OCI-M1 (cell line): ENCODE measurements at places on chromosomes 3 and 15.
A peak's percentile ranks its signal among the peaks of the same experiment; 100 is the strongest.

- no peak for DNase-seq
Measured at GRCh38 chr15:39114690-39115378, 466.0 kb upstream of the THBS1 start.

- DNase-seq = no peak
Measured at GRCh38 chr3:125651244-125651643, 55.9 kb upstream of the OSBPL11 start.

- DNase-seq = no peak
Measured at GRCh38 chr3:49611719-49612118, 57.4 kb downstream of the BSN start.

GRCh38 chr3:185401319-185401955, 38.5 kb downstream of the MAP3K13 start:
- no peak for DNase-seq

DNA sequence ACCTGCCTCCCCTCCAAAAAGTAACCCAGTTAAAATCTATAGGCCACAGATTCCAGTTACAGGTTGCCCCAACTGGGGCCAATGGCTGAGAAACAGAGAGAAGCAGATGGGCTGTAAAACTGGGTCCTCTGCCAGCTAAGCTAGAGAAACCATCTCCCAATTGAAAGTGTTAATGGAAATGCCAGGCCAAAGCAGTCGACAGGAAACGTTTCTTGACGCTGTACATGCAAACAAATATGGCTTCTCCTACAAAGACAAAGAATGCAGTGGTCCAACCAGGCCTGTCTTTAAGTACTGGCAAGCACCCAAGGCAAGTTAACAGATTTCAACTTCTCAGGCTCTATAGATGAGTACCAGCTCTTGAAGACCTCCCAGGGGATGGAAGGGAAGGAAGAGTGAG, 71.3 kb downstream of the MAGI1 start:
- DNase-seq = no peak

- no peak for DNase-seq
Measured at GRCh38 chr15:67700023-67700422, 125.3 kb upstream of the SKOR1 start.

GRCh38 chr3:116669576-116669975, 40.0 kb upstream of the TUSC7 start:
- no peak for DNase-seq

- no peak for DNase-seq
Measured at GRCh38 chr3:18044971-18045880, 302.8 kb upstream of the TBC1D5 start.

DNA sequence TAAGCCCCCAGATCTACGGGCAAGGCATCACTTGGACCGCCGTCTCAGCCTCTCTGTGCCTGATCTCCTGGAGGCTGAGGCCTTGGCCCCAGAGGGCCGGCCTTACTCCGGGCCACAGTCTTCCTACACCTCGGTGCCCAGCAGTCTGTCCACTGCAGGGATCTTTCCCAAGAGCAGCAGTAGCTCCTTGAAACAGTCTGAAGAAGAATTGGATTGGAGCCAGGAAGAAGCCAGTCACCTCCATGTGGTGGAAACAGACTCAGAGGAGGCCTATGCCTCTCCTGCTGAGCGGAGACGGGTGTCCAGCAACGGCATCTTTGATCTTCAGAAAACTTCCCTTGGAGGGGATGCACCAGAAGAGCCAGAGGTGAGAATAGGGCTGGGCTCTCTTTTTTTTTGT, 67.0 kb downstream of the MCTP2 start:
- no peak for DNase-seq

DNA sequence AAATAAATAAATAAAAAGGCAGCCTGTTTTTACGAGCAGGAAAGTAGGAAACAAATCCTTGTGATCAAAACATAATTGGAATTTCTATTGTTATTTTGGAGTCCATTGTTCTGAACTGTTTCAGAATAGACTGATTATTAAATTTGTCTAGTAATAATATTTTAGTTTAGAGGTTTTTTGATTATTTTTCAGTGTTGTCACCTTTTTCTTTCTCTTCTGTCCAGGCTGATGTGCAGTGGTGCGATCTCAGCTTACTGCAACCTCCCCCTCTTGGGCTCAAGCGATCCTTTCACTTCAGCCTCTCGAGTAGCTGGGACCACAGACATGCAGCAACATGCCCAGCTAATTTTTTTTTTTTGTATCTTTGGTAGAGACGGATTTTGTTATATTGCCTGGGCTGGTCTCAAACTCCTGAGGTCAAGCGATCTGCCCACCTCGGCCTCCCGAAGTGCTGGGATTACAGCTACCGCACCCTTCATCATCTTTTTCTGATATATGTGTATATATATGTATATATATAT, 38.0 kb downstream of the KAT2B start:
- no peak for DNase-seq

GRCh38 chr15:69668039-69668705, 215.6 kb downstream of the RPLP1 start:
- no peak for DNase-seq

DNA sequence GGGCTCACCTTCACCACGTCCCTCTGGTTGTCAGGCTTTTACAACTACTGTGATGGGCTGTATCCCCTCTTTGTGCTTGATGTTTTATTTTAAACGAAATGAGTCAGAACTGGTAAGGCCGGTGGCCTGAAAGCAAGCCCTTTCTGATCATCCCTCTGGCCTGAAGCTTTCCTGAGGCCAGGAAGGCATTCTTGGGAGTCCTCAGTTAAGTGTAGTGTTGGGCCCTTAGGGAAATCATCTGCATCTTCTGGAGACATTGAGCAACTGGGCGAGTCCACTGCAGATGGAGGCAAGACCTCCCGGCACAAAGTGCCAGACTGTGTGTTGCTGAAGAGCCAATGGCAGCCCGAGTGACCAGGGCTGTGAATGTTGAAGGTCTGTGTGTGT, 33.0 kb upstream of the AMOTL2 start:
- no peak for DNase-seq

DNA sequence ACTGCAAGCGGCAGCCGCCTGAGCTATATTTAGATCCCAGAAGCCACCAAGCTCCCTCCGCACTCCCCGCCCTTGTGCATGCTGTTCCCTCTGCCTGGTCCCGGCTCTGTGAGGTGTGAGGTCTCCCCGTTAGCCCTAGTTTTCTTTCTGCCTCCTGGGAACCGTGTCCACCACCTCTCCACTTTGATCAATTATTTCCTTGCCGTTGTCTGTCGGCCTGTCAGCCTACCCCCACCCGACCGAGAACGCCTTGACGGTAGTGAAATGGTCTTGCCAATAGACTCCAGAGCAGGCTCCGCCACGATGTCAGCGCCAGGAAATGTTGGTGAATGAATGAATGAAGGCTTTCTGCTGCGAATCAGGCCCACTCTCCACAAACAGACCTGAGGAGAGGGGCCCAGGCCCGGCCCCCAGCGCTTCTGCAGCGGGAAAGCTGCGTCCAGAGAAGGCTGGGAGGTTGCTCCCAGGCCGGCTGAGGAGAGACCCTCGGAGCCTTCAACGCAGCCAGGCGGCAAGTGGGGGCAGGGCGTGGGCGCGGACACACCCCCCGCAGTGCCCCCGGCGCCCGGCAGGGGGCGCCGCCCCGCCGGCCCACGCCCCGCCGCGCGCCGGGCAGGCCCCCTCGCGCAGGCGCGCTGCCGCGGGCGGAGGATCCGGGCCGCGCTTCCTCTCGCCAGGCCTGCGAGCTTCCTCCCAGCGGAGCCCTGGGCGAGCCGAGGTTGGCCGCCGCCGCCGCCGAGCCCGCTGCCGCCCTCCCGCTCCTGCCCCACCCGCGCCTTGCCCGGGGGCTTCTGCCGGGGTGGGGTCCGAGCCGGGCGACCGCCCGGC, at the start of gene CSK:
Gene CSK, plus strand, starts transcription at position 650 of the 828 bp plus-strand sequence. CDS start 16,218 bp downstream, outside the sequence.
- peak; percentile 78 for DNase-seq

DNA sequence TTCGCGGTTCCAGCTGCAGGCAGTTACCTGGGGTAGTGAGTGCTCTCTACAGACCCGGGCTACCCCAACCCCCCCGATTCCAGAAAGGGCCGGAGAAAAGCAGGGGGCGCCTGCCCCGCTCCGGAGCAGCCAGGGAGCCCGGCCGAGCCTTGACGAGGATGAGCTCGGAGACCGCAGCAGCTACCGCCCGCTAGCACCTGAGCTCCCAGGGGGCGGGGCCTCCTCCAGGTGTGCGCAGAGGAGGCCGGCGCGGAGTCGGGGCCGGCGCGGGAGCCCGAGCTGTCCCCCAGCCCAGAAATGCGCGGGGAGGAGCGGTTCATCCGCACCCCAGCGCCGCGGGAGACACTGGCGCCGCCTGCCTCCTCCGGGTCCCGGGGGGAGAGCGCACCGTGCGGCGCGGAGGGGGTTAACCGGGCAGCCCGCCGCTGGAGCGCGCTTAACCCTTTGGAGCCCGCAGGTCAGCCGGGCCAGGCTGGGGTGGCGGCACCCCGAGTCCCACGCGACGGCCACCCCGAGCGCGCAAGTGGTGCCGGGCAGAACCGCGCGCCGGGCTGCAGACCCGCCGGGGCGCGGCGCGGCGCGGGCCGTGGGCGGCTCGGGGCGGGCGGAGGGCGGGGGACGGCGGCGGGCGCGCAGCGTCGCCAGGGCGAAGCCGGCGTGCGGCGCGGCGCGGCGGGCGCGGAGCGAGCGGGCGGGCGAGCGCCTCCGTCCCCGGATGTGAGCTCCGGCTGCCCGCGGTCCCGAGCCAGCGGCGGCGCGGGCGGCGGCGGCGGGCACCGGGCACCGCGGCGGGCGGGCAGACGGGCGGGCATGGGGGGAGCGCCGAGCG, at the start of gene CACNA1D:
Gene CACNA1D, plus strand, starts transcription at position 649 of the 829 bp plus-strand sequence. CDS start 556 bp downstream, outside the sequence.
- no peak for DNase-seq

DNA sequence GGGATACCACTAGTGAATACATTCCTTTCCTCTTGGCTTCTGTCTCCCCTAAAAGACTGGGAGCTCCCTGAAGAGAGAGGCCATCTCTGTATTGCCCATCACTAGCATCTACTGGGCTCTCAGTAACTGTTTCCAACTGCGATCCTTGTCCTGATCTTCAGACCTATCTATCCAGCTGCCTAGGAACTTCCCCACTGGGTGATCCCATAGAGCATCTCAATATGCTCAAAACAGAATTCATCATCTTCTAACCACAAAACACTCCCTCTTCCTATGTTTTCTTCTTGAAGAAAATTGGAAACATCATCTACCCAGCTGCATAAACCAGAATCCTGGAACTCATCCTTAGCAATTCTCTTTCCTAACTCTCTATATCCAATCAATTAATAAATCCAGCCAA, 54.6 kb downstream of the PLD1 start:
- no peak for DNase-seq

- no peak for DNase-seq
Measured at GRCh38 chr15:92411256-92411655, 17.6 kb downstream of the ST8SIA2 start.

- DNase-seq = no peak
Measured at GRCh38 chr3:99762901-99763300, 54.8 kb upstream of the CMSS1 start.

GRCh38 chr15:85727068-85727467, 67.7 kb downstream of the KLHL25 start:
- DNase-seq = no peak

DNA sequence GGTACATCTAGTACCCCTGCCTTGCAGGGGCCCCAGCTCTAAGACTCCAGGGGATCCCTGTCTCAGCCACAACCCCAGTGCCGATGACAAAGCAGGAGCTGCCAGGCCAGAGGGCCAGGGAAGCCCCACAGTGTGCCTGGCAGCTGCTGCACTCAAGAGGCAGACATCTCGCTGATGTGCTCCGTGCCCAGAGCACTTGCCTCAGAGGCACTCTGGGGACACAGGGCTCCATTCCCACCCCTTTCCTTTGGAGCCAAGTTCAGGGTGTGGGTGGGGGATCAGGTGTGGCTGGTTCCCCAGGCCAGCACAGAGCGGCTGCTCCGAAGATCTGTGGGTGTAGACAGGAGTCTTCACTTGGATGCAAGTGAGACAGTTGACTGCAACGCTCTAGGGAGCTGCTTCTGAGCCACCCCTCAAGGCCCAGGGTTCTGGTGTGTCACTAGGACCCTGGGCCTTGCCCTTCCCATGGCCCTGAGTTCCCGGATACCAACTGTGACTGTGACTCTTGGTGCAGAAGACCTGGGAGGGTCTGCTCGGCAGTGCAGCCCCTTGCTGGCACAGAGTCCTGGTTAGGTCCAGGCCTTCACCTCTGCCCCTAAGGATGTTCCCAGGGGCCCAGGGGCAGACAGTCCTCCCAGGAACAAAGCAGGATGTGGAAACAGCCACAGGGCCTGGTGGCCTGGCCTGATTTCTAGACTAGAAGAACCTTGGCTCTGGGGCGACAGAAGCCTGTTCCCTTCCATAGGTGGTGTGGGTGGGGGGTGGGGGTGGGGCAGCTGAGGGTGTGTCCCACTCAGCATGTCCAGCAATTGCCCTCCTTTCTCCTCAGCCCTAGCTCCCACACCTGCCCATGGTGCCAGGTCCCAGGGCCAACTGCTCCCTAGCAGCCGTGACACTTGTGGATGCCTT, 2.5 kb downstream of the NT5DC2 start:
- no peak for DNase-seq

DNA sequence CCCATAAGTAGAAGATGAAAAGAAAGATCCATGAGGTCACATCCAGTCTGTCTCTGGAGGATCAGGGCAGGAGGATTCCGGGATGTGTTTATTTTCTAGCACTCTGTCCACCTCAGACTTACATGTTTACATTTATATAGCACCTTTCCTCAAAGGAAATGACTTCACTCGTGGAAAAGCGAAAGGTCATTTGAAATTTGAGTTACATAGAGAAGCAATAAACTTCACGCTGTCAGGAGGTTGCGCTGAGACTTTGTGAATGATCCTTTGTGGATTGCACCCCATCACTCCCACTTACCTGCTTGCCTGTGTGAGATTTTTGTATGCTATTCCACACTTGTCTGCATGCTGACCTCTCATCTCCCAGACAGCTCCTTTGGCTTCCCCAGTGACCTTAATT, 540.5 kb downstream of the AGBL1 start:
- no peak for DNase-seq

- DNase-seq = no peak
Measured at GRCh38 chr3:140830391-140830790, 111.2 kb upstream of the SLC25A36 start.

- DNase-seq = no peak
Measured at GRCh38 chr3:120623727-120624093, 27.6 kb downstream of the NDUFB4 start.

- DNase-seq = no peak
Measured at GRCh38 chr3:192212335-192212734, 515.0 kb downstream of the FGF12 start.

GRCh38 chr3:53005338-53005737, 40.5 kb downstream of the SFMBT1 start:
- no peak for DNase-seq

DNA sequence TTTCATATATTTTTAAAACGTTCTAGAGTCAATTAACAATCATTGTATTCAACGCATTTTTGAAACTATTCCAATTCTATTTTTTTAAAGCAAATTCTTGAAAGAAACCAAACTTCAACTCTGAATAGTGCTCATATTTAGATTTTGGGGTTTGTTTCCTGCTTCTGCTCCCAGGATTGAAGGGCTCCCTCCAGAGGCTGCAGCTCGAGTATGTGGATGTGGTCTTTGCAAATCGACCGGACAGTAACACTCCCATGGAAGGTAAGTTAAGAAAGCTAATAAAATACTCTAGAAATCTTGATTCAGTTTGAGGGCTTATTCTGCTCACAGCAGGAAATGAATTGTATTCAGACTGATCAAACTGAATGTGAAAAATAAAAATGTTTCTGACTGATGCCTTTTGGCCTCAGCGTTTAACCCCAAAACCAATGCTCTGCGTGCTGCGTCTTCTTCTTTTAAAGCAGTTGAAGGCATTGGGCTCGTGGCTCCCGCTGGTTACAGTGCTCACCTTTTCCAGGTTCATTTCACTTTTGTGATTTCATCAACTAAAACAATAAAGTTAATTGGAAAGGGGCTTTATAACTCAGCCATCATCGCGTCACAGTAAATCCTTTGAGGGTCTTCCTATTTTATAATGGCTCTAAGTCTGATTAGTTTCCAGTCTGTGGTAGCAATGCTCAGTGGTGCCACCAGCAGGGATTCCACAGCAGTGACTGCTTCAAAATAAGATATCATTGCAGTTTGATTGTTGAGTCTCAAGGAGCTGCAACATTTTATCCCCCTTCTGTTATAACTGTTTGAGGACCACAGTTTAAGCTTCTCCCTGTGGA, 80.1 kb downstream of the SSR3 start:
- peak; percentile 40 for DNase-seq
